CD4-positive, alpha-beta T cell treated with Interleukin-21 for 1 hour (primary cell): ENCODE measurements at places on chromosomes 2 and 18.

DNA sequence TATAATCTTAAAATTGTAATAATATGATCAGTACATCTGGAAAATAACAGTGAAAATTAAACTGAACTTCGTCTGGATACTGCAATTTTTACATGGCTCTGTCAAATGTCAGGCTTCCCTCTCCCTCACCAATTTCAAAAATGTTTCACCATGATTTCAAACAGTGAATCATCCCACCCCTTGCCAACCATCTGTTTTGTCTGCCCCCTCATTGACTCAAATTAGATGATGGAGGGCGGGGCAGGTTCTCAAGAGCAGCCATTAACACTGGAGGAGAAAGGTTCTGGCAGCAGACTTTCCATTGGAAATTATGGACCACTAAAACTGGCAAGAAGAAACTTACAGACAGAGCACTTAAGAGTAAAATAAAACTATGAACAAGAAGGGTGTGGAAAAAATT lies 1195.7 kb upstream of the ZEB2 start:
- no peak for DNase-seq

DNA sequence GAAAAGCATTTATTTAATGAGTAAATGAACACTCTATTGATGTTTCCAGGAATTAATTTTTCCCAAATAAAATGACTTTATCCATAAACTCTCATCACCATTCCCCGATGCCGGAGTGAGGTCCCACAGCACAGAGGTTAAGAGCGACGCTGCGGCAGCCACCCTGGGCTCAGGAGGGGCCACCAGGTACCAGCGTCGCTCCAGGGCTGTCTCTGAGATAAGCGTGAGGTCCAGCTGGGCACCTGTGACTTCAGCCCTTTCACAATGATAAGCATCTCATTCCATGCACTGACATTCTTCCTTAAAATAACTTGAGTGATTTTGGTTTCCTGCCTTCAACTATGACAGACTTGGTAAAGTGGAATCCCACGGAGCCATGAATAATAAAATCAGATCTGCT lies 182.1 kb downstream of the TWIST2 start:
- no peak for DNase-seq

DNA sequence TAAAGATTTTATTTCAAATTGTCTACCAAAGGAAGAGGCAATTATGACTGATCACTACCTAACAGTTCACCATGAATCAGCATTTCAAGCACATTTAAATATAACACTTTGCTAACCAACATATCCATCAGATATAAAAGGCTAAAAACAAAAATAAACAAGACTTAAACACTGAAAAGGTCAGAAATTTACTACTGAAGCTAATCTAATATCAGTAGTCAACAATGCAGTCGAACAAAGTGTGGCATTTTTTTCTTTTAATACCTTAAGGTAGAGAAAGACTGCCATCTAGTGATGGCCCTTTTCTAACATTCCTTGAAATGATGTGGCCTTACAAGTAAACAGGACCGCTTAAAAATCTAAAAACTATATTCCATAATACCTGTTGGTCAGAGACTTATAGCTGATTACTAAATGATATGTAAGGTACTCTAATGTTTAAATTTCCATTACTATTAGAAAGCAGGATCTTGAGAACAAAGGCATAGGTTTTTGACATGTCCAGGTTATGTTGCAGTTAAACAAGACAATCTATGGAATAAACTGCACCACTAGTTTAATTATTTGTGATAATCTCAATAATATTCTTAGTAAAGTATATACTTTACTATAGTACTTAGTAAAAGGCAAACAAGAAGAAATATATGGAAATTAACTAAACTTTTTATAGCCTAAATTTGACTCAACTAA lies 80.0 kb downstream of the EXOC6B start:
- peak; percentile 38 for DNase-seq

- no peak for DNase-seq
Measured at GRCh38 chr2:192775011-192775410, 580.3 kb upstream of the TMEFF2 start.

- DNase-seq = no peak
Measured at GRCh38 chr2:237298151-237299118, 115.5 kb downstream of the COL6A3 start.

DNA sequence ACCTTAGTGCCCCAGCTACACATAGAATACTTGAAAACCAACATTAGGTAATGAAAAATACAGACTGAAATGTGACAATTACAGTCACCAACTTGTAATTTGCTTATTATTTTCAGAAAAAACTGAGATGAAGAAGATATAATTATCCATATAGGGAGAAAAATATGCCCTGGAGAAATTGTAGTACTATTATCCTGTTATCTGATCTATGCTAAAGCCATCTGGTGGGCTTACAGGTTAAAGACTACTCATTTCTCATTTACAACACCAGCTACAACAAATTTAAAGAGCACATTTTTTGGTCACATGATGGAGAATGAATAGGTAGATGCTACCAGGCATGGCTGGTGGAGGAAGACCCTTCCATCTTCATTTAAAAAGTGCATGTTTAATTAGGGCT lies 79.6 kb upstream of the NYAP2 start:
- DNase-seq = no peak

GRCh38 chr2:180931841-180932240 lies 48.6 kb upstream of the UBE2E3 start:
- no peak for DNase-seq

DNA sequence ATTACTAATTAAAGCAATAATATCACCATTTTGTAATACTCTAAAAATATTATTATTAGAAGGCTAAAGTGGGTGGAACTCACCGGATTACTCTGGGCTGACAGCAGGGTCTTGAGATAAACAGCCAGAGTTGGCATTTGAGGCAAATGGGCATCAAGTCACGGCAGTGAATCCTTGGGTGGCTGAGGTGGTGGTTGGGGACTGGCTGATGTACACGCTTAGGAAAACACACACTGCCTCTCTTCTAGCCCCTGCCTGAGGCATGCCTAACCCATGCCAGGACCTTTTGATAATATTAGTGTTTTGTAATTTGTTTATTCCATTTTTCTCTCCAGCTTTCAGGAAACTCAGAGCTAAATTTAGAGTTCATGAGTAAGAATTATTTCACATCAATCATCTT lies 76.8 kb downstream of the ACKR3 start:
- DNase-seq = no peak

DNA sequence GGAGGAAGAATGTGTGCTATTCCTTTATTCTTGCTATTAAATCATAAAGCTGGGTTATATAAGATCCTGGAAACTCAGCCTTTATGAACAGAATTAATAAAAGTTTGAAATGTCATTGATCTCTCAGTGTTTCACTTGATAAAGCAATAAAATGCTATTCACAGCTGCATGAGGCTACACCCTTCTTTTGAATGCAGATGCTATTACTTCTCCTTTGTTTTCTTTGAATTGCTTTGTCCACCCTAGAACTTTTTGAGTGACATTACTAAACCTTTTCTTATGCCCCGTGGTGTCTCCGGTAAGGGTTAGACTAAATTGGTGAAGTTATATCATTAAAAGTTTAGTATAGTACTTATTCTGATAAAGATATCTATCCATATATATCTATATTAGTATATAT lies 18.9 kb downstream of the SERPINB5 start:
- DNase-seq = no peak

- DNase-seq = no peak
Measured at GRCh38 chr2:176508984-176509740, 239.9 kb downstream of the MTX2 start.

DNA sequence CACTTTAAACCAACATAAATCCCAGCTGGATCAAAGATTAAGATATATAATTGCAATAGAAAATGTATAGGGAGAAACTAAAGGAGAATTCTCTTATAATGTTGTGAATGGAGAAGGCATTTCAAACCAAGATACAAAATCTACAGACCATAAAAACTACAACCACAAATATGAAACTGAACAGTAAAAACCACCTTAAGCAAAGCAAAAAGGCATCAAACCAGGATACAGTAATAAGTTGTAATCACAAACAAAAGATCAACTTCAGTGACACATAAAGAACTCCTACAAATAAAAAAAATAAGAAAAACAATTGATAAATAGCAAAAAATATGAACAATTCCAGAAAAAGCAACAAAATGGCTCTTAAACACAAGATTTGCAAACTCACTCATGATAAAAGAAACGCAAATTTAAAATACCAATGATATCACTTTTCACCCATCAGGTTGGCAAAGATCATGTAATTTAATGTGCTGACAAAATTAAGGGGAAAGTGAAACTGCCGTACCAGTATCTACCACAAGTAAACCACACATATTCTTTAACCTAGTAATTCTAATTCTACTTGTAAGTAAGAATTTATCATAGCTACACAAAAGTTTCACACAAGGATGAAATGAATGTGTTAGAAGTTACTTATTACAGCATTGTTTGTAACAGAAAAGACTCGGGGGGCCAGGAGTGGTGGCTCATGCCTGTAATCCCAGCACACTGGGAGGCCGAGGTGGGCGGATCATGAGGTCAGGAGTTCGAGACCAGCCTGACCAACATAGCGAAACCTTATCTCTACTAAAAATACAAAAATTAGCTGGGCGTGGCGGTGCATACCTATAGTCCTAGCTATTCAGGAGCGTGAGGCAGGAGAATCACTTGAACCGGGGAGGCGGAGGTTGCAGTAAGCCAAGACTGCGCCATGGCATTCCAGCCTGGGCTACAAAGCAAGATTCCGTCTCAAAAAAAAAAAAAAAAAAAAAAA lies 101.9 kb downstream of the USP34 start:
- DNase-seq = peak; percentile 37

DNA sequence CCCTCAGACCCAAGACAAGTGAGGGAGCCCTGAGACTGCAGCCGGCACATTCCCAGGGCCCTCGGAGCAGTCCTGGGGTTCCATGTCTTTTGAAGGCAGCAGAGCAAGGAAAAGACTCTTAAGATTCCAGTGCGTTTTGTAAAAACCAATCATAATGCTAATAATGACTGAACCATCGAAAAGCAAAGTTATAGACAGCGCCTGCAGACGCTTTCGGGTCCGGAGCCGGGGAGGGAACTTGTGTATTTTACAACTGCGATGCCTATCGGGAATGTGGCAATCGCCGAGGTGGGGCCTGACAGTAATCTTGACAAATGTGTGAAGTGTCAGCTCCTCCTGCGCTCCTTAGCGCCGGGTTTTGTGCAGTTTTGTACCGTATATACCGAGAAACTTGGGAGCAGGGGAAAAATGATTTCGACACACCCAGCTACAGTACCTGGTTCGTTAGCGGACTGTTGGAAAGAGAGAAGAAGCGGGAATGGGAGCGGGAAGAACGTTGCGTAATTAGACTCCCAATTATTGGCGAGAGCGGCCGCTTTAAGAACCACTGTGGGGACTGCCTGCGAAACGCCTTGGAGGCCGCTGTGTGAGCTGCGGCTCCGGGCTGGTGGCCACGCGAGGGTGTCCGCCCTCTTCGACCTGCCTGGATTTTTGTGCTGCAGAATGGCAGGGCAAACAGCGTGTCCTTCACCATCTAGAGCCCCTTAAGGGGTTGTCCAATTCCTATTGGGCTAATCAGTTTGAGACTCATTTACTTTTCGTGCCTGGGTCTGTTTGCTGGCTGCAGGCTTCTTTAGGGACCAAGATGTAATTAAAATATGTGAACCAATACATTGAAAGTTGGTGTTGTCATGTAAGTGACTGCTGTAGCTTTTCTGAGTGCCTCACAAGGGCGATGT lies 2.4 kb downstream of the EPAS1 start:
- no peak for DNase-seq

DNA sequence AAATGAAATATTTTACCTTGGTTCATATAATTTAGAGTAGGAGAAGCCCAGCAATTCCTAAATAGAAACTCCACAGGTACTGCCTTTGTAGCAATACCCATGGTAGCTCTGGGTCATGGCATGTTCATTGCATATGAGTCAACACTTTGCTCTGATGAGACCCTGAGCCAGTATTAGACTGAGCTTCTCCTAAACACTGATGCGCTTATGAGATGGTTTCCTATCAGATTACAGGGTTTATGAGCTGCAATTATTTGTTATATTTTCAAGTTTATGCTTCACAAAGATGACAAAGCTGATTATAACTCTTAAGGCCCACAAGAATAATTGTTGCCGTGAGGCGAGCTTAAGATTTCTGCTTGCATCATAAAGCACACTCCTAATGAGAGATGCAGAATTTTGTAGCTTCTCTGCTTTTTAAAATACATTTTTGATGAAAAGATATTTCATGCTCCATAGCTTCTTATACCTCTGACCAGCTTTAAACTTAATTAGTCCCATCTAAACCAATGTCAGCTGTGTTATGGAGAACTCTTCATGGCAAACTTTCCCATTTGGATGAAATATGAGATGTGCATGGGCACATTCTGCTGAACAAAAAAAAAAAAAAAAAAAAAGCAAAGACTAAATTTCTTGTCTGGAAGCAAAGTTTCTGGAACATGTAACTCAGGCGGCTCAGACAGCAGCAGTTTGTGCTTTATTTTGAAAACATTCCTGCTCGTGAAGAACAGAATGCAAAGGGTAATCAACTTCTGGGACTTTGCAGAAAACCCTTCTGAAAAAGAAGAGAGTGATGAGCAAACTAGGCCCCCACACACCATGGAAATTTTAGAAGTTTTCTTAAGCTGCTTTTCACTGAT lies 162.6 kb downstream of the KCNE4 start:
- no peak for DNase-seq

GRCh38 chr2:10647886-10648605 lies 41.7 kb downstream of the NOL10 start:
- no peak for DNase-seq

- DNase-seq = no peak
Measured at GRCh38 chr2:28405537-28405936, 12.9 kb downstream of the FOSL2 start.

- DNase-seq = no peak
Measured at GRCh38 chr2:42830922-42831574, 38.7 kb upstream of the HAAO start.

DNA sequence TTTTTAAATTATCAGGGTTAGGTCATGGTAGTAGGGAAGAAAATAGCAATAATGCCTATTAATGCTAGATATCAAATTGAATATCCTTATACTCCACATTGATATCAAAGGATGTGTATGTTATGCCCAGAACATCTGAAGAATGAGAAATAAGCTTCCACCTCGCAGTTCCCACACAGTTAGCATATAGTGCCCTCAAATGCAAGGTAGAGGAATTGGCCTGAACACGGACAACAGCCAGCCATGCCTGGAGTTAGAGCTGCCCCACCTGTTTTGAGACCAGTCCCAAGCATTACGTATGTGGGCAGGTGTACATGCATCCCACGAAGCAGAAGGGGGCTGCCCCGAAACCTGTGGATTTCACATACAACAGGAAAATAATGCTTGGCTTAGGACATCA lies 79.6 kb downstream of the SUMO1 start:
- DNase-seq = no peak

- DNase-seq = no peak
Measured at GRCh38 chr2:99336804-99337112, 431 bp upstream of the EIF5B start.

GRCh38 chr2:108980076-108980475 lies 8.9 kb downstream of the EDAR start:
- no peak for DNase-seq

- DNase-seq = peak; percentile 72
Measured at GRCh38 chr2:191676790-191677645, 918 bp upstream of the NABP1 start.

GRCh38 chr18:2172881-2173280 lies 398.4 kb downstream of the METTL4 start:
- no peak for DNase-seq

- no peak for DNase-seq
Measured at GRCh38 chr2:241926541-241927311, 57.2 kb downstream of the RTP5 start.
